ENCODE measurements at places on chromosomes 2 and 18.

GRCh38 chr2:44441200-44441599 lies 79.5 kb downstream of the CAMKMT start:
- DNase-seq, result no peak

GRCh38 chr2:95234286-95234785 lies 27.0 kb downstream of the ZNF892 start:
- DNase-seq, result no peak

DNA sequence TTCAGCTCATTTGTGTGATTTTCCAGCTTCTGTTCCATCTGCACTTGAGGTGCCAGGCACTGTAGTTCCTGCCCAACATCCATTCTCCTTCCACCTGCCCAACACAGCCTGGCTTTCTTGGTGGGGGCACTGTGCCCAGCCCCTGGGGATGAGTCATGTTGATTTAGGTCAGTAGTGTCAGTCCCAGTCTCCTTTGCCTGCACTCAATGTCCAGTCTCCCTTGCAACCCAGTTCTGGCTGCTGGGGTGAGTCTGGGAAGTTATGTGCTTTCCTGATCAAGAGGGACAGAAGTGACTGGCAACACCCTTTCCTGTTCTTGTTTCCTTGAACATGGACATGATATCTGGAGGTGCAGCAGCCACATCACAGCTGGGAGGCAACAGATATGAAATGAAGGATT lies 1.5 kb upstream of the ASB18 start:
- DNase-seq, result no peak

DNA sequence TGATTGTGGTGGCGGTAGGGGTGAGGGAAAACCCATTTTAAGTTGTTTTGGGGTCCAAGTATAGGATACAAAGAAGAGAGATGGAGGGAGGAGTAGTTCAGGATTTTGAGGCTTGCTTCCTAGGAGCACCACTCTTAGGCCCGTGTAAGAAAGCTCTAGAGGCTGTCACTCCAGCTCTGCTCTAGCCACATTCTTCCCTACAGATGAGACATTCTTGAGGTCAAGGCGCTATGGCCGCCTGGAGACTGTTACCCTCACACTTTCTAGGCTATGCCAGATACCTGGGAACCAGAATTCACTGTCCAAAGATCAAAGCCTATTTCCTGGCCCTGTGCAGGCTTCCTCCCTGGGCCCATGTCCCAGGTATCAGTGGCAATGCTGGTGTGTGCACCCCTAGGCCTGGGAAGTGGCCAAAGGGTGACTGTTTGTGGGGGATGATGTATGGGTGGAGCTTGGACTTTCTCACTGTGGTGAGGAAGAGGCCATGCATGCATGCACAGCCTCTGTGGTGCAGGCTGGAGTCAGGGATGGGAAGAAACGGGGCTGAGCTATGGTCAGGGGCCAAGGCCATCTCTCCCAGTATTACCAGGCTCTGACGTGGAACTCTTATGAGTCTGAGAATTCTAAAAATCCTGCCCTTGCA lies 7.0 kb upstream of the TTL start:
- no peak for DNase-seq

DNA sequence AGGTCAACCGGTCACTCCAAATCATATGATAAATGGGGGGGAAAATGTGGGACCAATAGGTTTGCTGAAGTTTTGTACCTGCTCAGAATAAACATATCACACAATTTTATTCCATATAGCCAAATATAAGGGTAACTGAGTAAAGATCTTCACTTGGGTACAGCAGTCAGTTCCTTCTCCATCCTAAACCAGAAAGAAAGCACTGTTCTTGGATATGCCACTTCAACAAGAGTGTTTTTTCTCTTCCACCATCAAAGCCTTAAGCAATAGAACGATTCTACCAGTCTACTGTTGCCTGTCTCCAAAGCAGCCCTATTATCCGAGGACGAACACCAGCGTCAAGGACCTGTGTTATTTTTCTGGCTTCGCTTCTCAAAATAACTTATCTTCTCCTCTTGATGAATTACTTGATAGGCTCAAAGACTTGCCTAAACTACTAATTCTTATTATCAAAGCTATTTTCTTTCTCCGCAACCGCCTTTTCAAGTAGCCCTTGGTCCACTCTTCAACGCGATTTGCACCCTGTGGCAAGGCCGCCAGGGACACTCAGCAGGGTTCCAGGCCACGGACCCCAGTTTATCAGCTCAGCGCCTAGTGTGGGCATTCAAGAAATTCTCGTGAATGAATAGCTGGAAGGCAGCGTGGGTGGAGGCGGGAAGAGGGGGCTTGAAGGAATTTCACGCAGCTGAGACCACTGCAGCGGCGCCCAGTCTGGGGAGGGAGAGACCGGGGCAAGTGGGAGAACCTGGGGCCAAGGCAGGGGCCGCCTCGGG lies 646 bp downstream of the ALS2 start:
- DNase-seq, result no peak

DNA sequence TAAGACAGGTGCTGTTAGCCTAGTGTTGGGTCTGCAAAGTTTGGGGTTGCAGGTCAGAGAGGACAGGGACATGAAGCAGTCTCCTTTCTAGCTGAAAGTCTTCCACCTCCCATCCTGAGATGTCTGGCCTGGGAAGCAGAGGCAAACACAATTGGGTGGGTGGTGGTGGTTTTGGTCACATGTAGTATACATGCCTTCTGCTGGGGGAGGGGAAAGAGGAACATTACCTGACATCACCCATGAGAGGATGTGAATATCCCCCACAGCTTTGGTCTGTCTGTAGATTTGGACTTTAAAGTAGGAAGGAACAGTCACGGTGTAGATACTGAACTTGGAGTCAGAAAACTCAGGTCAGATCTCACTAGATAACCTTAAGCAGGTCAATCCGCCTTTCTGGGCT lies 4.6 kb upstream of the DNAJC5G start:
- no peak for DNase-seq

- no peak for DNase-seq
Measured at GRCh38 chr2:160220545-160221009, 20.5 kb upstream of the ITGB6 start.

GRCh38 chr2:196502386-196502785 lies 137.1 kb upstream of the CCDC150 start:
- DNase-seq, result no peak

- DNase-seq, result no peak
Measured at GRCh38 chr2:64410671-64411070, 43.3 kb upstream of the LGALSL start.

GRCh38 chr2:6441800-6442199 lies 423.9 kb downstream of the CMPK2 start:
- DNase-seq, result no peak

- DNase-seq, result no peak
Measured at GRCh38 chr2:134041877-134042276, 212.0 kb upstream of the MGAT5 start.

DNA sequence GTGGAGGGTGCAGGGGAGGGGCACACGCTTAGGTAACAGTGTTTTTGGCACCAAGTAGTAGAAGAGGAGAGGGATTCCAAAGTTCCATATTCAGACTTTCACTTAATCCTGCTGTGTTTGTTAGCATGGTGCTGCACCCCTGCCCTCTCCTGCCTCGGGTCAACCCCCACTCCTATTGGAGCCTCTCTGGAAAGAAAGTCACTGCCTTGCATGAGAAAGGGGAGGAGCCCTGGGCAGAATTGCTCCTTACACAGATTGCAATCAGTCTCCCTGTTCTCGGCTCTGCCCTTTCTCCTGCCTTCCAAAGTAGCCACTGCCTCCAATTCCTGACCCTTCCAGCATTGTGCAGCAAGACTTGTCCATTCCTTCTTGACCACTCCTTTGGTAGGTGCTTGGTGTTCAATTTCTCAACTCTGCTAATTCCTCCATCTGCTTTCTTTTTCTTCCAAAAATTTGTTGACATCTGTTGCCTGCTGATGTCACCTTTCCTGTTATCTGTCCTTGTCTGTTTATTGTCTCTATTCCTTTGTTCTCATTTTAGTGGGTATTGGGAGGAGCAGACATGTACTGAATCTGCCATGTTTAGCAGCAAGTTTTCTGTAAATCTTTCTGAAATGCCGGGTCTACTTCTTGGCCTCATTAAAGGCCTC lies 225.4 kb downstream of the LOXHD1 start:
- DNase-seq, result no peak

- DNase-seq, result no peak
Measured at GRCh38 chr2:235267251-235267650, 226.6 kb upstream of the AGAP1 start.

DNA sequence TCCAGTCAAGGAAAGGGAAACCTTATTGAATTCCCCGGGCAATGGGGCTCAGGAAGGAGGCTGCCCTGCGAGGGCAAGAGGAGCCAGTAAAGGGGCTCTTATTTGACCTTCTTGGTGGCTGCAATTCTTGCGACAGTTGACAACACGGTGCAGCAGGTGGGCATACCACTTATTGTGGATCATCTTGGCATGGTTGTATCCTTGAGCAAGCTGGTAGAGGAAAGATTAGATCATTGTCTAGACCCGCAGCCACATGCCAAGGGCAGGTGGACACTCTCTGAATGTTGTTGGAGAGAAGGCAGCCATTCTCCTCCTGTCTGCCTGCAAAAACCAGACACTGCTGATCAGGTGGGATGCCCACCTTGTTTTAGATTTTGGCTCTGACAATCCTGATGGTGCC lies 170.2 kb upstream of the CHST9 start:
- no peak for DNase-seq

GRCh38 chr2:212520340-212520739 lies 18.3 kb downstream of the ERBB4 start:
- no peak for DNase-seq

DNA sequence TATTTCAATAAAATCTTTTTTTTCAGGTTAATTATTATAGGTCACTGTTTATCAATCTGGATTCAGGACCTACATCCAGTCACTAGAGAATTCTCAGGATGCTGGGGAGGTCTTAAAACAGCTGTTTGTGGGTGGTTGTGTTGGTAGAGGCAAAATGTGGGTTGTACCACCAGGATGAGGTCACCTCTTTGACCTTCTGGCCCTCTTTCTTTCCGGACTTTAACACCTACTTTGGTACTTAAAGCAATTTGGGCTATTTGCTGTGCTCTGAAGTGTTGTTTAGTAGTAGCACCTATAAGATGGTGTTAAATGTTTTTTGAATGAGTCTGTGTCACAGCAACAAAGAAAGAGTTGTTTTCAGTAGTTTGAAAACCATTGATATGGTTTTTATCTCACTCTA lies 14.6 kb downstream of the EML4 start:
- no peak for DNase-seq

DNA sequence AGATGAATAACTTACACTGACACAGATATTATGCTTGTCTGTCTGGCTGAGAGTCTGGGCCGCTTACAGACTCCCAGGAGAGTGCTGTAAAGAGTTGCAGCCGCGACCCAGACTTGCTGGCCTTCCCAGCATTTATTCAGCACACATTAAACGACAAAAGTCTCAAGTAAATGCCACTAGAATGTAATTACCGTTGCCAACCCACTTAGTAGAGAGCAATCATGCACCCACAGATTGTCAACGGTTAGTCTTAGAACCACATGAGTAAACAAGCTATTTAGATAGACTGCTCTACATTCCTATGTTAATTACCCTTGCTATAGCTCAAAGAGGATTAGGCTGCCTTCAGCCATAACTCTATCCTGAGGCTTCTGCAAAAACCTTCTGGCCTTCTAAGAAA lies 47.8 kb upstream of the C2orf74 start:
- DNase-seq, result no peak

- no peak for DNase-seq
Measured at GRCh38 chr2:49616800-49617199, 462.5 kb upstream of the FSHR start.

DNA sequence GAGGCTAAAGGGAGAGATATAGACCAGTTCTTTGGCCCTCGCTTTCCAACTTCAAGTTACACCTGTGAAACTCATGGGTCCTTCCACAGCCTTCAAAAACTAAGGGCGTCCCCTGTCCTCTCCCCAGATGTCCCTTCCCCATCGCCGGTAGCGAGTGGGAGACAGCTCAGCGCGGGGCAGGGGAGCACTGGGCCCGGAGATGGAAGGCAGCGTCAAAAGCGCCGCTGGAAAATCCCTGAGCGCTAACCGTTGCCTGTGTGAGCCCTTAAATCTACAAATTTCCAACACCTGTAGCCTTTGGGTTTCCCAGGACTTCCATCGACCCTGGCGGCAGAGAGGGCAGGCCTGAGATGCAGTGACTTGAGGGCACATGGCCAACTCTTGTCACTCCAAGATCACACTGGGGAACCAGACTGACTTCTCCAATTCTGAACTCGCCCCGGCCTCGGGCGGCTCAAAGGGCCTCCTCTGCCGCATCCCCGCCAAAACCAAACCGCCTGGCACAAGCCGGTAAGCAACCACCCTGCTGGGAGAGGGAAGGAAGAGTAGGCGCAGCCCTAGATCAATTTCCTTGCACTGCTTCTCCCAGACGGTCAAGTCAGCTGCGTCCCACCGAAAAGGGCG lies 879 bp upstream of the EPAS1 start:
- no peak for DNase-seq

GRCh38 chr2:26176279-26176615 lies 3.4 kb downstream of the GAREM2 start:
- no peak for DNase-seq

GRCh38 chr2:59000796-59001195 lies 759.7 kb upstream of the FANCL start:
- no peak for DNase-seq

DNA sequence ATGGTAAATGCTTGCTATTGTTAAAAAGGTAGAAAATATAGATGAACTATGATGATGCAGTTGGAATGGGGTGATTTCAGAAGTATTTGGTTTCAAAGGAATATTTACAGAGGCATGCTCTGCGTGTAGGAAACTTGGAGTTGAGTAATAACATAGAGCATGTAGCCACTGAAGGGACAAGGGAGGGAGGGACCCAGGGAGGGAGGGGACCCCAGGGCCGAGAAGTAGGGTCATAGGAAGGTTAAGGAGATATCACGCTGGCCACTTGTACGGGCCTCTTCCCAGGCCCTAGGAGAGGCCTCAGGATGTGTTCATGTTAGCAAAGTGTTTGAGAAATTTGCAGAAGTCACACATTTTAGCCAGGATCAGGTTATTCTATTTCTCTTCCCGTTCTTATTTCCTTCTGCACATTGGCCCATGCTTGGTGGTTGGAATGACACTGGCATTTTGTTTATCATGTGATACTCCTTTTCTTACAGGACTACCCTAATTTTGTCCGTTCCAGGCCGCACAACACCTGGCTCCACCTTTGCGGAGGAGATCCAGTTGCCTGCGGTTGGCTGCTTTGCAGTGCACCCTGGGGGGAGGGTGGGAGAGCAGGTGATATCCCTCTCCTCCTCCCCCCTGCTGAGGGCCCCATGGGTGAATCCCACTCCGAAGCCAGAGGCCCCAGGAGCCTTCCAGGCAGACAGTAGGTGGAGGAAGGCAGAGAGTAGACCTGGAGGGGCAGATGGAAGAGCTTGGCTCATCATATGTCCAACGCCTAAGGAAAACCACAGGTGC lies 16.9 kb upstream of the ACKR3 start:
- no peak for DNase-seq

- DNase-seq, result no peak
Measured at GRCh38 chr2:134081238-134081938, 172.5 kb upstream of the MGAT5 start.
